ENCODE measurements at places on chromosomes 5 and 9.

GRCh38 chr5:151264113-151264512, 11.1 kb downstream of the GM2A start:
- DNase-seq: no peak

GRCh38 chr9:136578915-136579649, 33.2 kb upstream of the NOTCH1 start:
- no peak for DNase-seq

- DNase-seq: no peak
Observed at GRCh38 chr9:3863111-3863528, 337.3 kb upstream of the RFX3 start.

DNA sequence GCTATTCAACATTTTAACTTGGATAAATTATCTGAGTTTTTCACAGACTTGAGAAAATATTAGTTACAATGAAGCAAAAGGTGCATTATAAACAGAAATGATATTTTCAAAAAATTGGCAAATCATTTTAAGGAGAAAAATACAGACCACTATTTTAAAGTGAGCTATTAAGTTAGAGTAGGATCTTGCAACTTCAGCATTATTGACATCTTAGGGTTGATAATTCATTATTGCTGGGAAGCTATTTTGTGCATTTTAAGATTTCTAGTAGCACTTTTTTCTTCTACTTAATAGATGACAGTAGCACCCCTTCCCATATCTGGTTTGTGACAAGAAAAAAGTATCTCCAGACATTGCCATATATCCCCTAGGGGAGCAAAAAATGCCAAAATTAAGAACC, 774.1 kb downstream of the CDH12 start:
- DNase-seq: no peak

- DNase-seq: no peak
Observed at GRCh38 chr5:17160756-17161040, 56.7 kb upstream of the BASP1 start.

DNA sequence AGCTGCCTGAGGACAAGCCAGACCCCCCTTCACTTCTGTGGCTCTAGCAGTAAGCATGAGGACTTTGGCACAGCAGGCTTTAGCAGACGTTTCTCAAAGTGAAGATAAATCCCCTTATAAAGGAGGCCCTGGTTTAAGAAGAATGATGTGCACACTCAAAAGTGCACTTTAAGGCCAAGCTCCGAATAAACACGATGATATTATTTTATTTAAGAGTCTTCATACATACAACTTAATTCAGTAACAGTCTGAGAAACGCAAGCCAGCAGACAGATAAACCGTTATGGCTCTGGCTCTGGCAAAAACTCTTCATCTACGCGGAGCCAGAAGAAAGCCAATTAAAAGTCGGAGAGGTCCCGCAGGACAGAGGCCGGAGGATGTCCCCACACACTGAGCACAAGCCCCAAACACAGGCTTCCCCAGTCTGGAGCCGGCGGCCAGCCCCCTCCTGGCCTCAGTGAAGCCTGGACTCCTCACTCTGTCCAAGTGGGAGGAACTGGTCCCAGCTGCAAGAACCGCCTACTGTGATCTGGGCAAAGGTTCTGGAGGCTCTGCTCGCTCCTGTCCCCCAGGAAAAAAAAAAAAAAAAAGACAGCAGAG, 44.6 kb downstream of the ADAMTS2 start:
- DNase-seq: peak; percentile 72

- DNase-seq: no peak
Observed at GRCh38 chr5:132905938-132906337, 32.5 kb downstream of the LEAP2 start.

DNA sequence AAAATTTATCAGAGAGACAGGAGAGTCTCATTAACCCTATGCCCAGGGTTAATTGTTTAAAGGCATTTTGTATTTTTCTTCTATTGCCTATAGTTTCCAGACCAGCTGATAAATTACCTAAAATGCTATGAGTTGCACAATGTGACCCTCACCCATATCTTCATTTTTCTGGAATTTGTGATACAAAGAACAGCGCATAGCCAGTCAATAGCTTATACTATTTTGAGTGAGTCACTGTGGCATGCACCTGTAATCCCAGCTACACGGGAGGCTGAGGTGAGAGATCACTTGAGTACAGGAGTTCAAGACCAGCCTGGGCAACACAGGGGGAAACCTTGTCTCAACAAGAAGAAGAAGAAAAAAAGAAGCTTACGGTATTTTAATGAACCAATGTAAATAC, 2.8 kb downstream of the C9orf153 start:
- no peak for DNase-seq
